Activated CD4-positive, alpha-beta T cell treated with anti-CD3 and anti-CD28 coated beads for 24 hours (primary cell): ENCODE measurements at places on chromosomes 2 and 18.

GRCh38 chr2:138948070-138948539 lies 167.9 kb upstream of the NXPH2 start:
- DNase-seq = no peak

GRCh38 chr2:105655244-105655643 lies 89.5 kb upstream of the NCK2 start:
- no peak for DNase-seq

DNA sequence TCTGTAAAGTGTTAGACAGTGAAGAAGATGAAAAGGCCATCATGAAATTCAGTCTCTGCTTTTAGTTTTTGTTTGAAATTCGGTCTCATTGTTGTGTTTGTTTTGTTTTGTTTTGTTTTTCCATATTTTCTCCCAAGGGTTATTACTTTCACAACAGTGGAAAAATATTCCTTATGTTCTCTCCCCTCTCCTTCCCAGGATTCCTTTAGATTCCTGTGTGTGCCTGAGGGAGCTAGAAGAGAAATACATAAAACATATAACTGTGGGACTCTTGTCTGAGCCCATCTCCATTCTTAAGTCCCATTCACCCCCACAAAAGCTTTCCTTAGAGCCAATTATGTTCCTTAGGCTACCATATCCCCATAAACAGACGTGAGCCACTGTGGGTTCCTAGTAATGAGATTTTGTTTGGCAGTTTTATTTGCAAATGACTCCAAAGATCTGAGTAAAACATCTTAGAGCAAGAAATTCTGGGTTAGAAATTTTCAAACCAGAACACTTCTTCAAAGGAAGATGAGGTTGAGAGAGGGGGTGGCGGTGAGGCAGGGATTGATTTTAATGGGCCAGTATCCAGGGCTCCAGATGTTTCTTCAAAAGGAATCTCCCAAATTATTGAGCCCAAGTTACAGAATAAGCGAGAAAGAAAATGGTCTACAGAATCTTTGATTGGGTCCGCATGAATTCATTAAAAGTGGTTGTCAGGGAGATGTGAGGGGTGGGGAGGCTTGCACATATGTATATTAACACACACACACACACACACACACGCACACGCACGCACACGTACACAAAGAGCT lies 157.8 kb upstream of the TNP1 start:
- DNase-seq = no peak

GRCh38 chr2:83817511-83817910 lies 641.6 kb downstream of the SUCLG1 start:
- no peak for DNase-seq

DNA sequence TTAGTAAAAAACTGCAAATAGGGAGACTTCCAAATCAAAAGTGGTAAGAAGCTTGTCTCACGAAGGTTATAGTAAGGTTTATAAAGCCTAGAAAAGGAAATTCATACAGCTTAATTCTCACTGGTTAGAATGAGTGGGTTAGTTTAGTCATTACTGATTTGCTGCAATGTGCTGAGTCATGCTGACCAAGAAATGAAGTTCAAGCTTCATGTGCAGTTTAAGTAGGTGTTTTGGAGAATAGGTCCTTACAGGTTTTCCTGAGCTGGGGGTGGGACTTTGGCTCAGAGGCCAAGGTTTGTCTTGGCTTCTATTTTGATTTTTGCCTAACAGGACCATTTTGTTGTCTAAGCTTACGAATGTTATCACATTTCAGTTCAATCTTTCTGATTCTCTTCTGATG lies 15.1 kb downstream of the CLIP4 start:
- DNase-seq = no peak

GRCh38 chr2:150081775-150082481 lies 405.5 kb downstream of the RND3 start:
- no peak for DNase-seq

GRCh38 chr18:28438381-28438780 lies 261.5 kb upstream of the CDH2 start:
- DNase-seq = no peak

DNA sequence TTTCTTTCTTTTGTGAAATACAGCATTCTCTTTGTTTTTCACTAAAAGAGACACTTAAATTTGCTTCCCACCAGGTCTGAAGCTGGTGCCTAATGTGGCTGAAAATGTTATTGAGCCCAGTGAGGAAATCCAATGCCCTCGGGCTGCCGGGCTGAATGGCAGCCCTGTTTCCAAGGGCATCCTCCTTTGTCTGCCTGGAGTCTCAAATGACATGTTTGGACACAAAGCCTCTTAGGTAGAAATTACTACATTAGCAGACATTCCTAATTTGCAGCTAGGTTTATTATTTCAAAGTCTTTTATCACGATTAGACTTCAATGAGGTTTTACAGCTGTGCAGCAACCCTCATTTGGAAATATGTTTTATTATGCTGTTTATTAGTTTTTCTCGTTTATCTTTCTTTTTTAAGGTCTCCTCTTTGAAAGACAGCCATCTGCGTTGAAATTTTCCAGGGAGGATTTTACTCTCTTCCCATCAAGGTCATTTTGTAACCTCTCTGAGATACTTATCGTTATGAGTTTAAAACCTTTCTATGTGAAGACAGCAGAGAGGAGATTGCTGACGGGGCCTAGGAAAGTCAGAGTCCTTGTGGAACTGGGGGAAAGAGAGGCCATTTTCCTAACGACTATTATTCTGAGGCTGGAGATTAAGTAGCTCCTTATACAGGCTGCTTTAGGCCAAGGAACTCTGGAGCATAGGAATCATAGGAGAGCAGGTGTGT lies 59.0 kb upstream of the ZNF532 start:
- DNase-seq = no peak

DNA sequence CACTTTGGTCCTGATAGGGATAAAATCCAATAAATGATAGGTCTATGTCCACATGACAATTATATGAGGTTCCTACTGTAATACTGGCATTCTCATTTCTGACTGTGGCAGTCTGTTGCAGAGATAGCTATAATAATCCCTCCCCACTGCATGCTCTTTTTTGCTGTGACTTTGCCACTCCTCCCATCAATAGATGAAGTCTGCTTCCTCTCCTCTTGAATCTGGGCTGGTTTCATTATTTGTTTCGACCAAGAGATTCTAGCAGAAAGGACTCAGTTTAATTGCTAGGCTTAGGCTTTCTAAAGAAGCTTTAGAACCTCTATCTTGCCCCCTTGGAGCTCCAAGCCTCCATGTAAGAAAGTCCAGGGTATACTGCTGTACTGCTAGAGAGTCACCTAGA lies 23.3 kb upstream of the CREB1 start:
- DNase-seq = no peak

DNA sequence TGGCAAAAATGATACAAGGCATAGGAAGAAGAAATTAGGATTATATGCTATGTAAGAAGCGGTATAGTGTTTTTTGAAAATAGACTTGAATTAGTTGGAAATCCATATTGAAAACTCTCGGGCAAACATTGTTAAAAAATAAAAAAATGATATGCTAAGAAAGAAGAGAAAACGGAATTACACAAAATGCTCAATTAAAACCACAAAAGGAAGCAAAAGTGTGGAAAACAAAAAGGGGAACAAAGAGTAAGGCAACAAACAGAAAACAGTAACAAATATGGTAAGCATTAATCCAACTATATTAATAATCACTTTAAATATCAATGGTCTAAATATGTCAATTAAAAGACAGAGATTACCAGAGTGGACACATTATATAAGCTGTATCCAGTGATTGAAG lies 58.4 kb downstream of the TXNL1 start:
- DNase-seq = no peak

GRCh38 chr2:70553334-70553583 lies 367 bp downstream of the TGFA start:
- no peak for DNase-seq

GRCh38 chr2:49332415-49332814 lies 178.1 kb upstream of the FSHR start:
- DNase-seq = no peak

- no peak for DNase-seq
Observed at GRCh38 chr2:101792208-101792607, 94.7 kb downstream of the MAP4K4 start.

- DNase-seq = no peak
Observed at GRCh38 chr2:142937347-142937746, 59.9 kb downstream of the KYNU start.

GRCh38 chr2:36561237-36561944 lies 36.6 kb downstream of the FEZ2 start:
- DNase-seq = no peak

DNA sequence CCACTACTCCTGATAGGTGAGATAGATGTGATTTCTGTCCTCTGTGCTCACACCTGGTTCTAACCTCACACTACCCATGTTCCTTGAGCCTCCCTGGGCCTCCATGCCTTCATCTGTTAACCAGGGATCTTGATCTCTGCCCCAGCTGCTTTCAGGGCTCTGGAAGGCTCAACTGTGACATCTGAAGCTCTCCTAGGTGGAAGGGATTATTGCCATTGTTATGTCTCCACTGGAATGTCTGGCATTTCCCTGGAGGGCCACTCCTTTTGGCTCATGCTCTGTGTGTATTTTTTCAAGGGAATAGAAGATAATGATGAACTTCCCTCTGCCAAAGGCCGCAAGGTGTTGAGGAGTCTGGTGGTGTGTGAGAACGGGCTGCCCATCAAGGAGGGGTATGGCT lies 41.2 kb downstream of the PCARE start:
- no peak for DNase-seq

DNA sequence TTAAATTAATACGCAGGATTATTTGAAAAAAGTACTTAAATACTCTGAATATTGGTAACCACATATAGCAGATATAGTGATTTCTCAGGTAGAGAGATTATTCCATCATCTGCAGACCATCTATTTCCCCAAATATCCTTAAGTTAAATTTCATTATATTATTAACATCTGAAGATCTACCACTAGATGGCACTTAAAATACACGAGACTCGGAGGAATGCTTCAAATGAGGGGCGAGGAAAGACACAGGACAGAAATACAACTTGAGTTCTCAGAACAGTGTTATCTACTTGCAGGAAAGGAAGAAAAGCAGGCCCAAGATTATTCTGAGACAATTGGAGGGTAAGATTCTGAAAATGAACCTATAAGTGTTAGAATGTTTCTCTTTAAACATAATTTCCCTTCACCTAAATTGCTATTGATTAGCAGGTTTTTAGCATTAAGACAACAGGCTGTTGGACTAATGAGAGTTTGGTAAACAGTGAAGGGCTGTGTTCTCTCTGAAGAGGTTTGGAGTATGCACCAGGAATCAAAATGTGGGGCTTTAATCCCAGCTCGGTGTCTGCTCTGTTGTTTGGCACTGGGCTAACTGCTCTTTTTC lies 76.9 kb upstream of the GCFC2 start:
- DNase-seq = no peak

GRCh38 chr2:18065249-18065648 lies 186.8 kb downstream of the KCNS3 start:
- DNase-seq = no peak

GRCh38 chr2:72032481-72033041 lies 115.1 kb downstream of the CYP26B1 start:
- no peak for DNase-seq

- DNase-seq = no peak
Observed at GRCh38 chr2:106885971-106886915, at the start of gene ST6GAL2. TSS of gene ST6GAL2 (minus strand) at chr2:106886167. CDS start at chr2:106843977, 42,190 bp downstream.

GRCh38 chr2:176291335-176291734 lies 22.1 kb downstream of the MTX2 start:
- DNase-seq = no peak

GRCh38 chr18:9520666-9521065 lies 45.4 kb downstream of the RALBP1 start:
- no peak for DNase-seq

DNA sequence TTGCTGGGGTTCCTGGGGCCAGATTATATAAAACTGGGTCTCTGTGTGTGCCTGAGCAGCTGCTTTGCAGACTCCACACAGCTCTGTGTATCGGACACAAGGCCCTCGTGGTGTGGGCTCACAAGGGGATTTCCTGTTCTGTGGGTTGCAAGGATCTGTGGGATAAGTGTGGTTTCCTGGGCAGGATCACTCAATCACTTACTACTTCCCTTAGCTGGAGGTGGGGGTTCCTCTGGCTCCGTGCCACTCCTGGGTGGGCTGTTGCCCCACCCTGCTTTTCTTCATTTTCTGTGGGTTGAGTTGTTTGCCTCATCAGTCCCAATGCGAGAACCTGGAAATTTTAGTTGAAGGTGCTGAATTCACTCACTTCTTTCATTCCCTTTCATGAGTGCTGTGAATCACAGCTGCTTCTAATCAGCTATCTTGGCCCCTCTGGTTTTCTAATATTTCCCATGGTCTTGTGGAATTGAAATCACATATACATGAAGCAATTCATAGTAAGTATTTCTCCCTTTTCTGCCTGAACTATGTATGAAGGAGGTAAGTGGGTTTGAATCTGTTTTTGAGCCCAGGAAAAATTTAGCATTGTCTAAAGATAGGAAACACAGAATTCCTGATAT lies 196.3 kb downstream of the DCDC2C start:
- DNase-seq = no peak

DNA sequence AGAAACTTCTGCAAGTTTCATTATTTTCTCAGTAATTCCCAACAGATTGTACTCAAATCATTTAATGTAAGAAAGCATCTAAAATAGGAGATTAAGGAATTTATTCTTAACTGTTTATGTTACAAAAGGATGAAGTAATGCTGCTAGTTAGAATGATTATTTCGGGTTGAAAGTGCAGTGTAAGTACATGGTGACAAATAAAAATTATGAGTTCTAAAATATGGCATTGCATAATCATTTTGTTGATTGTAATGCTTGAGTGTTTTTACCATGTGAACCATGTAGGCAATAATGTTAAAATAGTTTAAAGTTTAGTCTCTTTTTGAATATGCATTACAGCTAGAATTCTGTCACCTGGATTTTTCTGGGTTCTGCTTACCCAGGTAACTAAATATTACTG lies 149.0 kb upstream of the SP5 start:
- no peak for DNase-seq

DNA sequence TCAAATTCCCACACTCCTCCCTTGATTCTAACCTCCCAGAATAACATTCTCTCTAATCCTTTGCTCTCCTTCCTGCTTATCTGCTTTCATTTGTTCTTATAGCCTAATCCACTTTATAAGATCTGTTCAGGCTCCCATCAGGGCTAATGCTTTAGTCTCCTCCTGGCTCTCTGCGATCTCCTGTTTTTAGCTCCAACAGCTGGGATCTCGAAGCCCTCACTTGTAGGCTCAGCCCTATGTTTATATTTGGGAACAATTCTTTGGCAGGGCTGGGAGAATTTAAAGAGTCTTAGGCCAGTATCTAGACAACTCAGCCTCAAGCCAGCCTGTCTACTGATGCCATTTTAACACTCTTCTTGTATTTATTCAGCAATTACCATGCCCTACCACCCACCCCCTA lies 27.2 kb upstream of the RAPH1 start:
- no peak for DNase-seq

DNA sequence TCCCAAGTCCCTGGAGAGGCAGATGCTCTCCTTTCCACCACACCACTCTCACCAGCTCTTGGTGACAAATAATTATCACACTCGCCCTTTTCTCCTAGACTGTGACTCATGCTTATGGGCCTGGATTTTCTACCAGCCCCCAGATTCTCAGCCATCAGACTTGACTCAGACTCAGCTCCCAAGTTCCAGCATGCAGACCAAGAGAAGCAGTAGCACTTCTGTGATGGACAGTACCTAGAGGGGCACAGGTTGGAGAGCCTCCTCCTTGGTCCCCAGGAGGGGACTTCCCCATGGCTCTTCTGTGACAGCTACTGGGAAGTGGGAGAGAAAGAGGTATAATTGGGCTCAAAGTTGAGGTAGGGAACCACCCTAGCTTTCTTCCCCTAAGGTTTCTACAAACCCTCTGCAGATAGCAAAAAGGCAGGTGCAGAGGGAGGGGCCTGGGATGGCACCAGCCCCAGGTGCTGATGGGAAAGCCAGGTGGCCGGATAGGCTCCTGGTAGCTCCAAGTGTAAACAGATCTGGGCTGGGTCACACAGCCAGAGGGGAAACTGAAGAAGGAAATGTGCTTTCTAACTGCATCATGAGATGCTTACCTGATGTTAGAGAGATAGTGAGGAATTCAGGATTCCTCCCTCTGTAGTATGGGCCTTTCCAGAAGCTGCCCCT lies 4.1 kb downstream of the TCF23 start:
- DNase-seq = no peak
